A673 (cell line): ENCODE measurements at places on chromosomes 1 and 21.

DNA sequence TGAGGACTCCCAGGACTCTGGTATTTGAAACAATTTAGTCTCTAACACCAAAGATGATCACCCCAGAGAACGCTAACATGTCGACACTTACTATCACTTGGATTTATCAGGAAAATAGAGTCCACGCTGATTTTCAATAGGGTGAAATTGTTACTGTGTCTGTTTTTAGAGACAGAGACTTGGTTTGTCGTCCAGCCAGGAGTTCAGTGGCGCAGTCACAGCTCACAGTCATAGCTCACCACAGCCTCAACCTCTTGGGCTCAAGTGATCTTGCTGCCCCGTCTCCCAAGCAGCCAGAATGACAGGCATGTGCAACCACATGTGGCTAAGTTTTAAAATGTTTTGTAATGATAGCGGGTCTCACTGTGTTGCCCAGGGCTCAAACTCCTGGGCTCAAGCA, 5.3 kb downstream of the SSU72 start:
- DNase-seq, result no peak

DNA sequence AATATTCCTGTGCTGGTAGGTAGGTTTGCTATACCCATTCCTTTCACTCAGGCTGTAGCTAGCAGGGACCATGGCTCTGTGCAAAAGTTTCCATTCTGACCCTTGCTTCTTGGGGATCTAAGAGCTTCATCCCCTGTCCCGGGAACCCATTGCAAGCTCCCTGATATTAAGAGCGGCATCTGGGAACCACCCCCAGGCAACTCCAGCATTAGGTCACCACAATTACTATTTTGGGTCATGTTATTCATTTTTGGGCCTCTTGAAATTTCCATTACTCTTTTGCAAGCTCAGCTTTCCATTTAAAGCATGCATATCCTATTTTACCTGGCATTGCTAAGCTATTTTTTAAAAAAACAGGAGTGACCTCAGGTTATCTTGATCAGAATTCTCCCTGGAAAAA, 22.1 kb upstream of the ACTRT2 start:
- no peak for DNase-seq

- DNase-seq, result no peak
Observed at GRCh38 chr1:42675467-42675866, 6.8 kb upstream of the YBX1 start.

DNA sequence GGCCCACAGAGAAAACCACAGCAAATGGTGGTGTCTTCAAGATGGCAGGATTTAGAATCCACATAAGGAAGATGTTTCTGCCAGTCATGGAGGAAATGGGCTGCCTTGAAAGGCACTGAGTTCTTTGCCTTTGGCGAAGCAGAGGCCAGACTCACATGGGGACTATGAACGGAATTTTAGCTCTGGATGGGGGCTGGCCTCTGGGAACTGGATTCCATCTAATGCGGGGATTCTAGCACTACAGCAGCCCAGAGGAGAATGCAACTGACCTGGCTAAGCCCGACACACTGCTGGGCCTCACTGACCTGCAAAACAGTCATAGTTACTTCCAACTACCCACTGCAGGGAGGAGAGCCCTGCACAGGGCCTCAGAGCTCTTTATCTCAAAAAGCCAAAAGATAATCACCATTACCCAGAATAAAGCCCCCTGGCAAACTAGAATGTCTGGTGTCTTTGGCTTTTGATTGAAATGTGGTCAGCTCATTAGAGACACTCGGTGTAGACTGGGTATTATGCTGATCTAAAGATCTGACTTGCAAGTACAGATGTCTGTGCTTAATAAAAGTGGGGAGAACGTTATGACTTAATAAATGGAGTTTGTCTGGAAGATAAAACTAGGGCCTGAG, 11.6 kb downstream of the HCRTR1 start:
- no peak for DNase-seq

- DNase-seq, result peak; percentile 52
Observed at GRCh38 chr1:171245458-171246064, 2.7 kb upstream of the FMO1 start.

GRCh38 chr1:214708321-214708955, 105.4 kb downstream of the CENPF start:
- DNase-seq, result no peak

DNA sequence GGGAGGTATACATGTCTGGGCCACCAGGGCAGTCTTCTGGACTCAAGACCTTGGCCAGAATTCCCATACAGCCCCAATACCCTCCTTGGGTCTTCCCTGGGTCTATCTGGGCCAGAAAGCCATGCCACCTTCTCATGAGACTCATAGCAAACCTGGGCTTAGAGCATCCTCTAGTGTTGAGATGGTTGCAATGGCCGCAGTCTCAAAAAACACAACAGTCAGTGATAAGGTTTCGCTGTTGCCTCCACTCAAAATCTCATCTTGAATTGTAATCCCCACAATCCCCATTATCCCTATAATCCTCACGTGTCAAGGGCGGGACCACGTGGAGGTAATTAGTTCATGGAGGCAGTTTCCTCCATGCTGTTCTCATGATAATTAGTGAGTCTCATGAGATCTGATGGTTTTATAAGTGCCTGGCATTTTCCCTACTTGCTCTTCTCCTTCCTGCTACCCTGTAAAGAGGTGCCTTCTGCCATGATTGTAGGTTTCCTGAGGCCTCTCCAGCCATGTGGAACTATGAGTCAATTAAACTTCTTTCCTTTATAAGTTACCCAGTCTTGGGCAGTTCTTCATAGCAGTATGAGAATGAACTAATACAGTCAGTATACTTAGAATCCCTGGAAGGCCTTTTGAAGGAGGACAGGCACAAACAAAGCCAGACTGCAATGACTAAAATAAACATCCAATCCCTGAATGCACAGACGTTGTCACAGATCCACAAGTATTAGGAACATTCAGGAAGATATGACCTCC, 77.0 kb downstream of the CTH start:
- peak; percentile 82 for DNase-seq

DNA sequence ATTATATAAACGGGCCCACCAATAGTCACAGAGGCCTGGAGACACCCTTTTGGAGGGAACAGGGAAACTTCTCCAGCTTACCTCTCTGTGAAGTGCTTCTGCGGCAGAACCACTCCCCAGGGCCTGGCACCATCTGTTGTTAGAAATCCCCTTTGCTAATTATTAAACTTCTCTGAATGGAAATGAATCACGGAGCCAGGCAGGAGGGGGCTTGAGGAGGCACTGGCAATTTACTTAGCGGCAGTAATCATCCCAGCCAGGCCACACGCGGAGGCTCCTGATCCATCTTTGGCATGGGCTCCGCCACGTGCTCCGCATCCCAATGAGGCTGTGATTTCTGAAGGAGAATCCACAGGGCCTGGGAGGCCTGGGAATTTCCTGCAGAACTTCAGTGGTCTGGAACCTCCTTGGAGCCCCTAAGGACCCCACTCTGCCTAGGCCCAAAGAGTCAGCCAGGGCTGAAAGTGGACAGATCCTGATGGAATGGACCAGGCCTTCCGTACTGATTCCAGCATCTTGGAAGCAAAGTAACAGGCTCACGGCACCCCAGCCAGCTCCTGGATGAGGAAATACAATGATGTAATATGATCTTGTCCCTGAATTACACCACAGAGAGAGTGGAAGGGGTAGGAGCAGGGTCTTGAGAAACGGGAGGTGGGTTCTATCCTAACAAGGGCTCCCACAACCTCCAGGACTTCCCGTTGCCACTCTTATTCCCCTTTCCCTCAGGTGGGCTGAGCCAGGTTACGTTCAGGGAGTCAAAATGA, 62.3 kb downstream of the GRIK3 start:
- DNase-seq, result no peak

DNA sequence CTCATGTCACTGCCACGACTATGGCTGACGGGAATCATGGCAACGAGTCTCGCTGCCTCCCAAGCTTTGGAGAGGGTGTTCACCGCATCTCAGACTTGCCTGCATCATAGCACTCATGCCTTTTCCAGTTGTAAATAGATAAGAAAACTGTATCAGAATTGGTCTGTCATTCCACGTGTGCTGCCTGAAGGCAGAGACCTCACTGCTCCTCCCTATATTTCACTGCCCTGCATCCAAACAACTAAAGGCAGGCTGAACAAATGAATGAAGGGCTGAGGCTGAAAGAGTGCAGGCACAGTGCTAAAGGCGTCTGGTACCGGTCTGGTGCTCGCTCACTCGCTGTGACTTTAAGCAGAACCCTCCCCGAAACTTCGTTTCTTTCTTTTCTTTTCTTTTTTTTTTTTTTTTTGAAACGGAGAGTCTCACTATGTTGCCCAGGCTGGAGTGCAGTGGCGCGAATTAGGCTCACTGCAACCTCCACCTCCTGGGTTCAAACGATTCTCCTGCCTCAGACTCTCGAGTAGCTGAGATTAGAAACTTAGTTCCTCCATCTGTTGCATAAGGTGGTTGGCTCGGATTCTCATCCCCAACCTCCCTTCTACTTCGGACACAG, 542 bp downstream of the EIF2B3 start:
- no peak for DNase-seq

GRCh38 chr21:38857152-38857825, 51.6 kb downstream of the ETS2 start:
- no peak for DNase-seq
